ENCODE measurements at places on chromosomes 6 and 20. TPM values are rescaled to one million over a fixed set of nuclear protein-coding genes. Genes with fewer than 3 reads are reported as not detected.

DNA sequence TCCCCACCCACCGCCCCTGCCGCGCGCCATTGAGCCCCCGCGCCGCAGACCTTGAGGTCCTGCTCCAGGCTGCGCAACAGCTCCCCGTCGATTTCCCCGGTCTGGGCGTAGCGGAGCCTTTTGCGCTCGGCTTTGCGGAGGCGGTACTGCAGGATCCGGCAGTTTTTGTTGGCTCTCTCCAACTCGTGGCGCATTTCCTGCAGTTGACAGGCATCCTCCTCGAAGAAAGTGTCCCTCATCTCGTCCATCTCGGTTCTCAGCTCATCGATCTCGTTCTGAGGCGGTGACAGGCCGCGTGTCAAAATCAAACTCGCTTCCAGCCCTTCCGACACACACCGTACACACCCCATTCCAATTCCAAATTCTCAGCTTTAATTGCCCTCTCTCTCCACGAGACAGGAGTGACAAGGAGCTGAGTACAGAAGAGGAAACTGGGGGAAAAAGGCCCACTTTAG lies 4.3 kb downstream of the MTCL3 start:
- H3K27ac ChIP-seq = no peak overlapping the region
- peaks cover 4% of the 10 kb centered on the region for H3K4me1 ChIP-seq
- DNase-seq = peak; percentile 44

- H3K4me3 ChIP-seq = no peak overlapping the region
- H3K36me3 ChIP-seq = no peaks in the 10 kb centered on the region
- peaks cover 64% of the 10 kb centered on the region for H3K27me3 ChIP-seq
- H3K4me1 ChIP-seq = peaks cover 27% of the 10 kb centered on the region
- no peak for DNase-seq
These were observed 2.8 kb upstream of the CYP24A1 start for GRCh38 chr20:54176610-54177009.

GRCh38 chr6:118912646-118913045 lies 18.7 kb downstream of the ASF1A start:
- no peaks in the 10 kb centered on the region for H3K27me3 ChIP-seq
- no peaks in the 10 kb centered on the region for H3K4me1 ChIP-seq
- no peak overlapping the region for H3K27ac ChIP-seq

GRCh38 chr20:47468290-47469050 lies 33.2 kb upstream of the NCOA3 start:
- peaks cover 8% of the 10 kb centered on the region for H3K4me1 ChIP-seq
- DNase-seq = no peak
- H3K36me3 ChIP-seq = no peaks in the 10 kb centered on the region
- no peak overlapping the region for H3K4me3 ChIP-seq
- no peak overlapping the region for H3K27ac ChIP-seq

DNA sequence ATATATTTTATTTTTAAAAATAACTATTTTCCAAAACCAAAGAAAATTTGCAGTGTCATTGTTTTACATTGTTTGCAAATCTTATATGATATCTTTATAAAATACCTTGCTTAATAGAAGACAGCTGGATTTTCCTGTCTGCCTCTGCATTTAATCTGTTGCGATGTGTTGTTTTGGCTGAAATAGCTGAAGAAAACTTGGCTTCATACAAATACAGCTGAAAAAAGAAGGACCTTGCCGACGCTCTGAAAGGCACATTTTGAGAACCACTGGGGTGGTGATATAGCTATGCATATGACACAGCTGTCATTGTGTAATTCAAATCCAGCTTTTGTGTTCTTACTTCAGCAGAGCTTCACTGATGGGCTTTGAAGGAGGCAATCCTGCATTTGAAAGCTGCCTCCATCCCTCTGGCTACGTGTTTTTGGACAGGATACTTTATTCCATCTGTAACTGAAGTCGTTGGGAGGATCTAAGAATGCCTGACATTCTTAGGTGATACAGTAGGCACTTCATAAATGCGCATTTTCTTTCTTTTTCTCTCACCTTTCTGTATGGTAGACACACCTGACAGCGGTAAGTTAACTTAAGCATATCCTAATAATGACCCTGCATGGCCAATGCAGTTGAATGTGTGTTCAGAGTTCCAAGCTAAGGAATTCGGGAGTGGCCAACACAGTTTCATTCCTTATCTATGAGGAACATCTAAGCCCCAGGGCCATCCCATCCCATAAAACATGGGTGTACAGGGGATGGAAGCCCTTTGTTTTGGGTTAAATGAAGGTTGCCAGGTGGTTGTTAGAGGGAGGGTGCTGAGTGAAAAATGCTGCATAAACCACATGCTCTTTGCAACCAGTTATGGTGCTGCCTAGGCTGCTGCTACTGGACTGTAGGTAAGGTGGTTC lies 213.0 kb downstream of the TFAP2A start:
- no peak overlapping the region for H3K27ac ChIP-seq
- H3K4me1 ChIP-seq = no peaks in the 10 kb centered on the region
- H3K4me3 ChIP-seq = no peak overlapping the region
- no peak for DNase-seq

- H3K27ac ChIP-seq = no peak overlapping the region
- no peaks in the 10 kb centered on the region for H3K27me3 ChIP-seq
- peaks cover 3% of the 10 kb centered on the region for H3K36me3 ChIP-seq
- no peak overlapping the region for H3K4me3 ChIP-seq
- no peaks in the 10 kb centered on the region for H3K4me1 ChIP-seq
These were observed 147.7 kb downstream of the SOBP start for GRCh38 chr6:107637316-107638315.

- H3K4me3 ChIP-seq = no peak overlapping the region
- H3K4me1 ChIP-seq = no peaks in the 10 kb centered on the region
- no peaks in the 10 kb centered on the region for H3K27me3 ChIP-seq
- DNase-seq = no peak
These were observed 20.0 kb upstream of the TMEM14A start for GRCh38 chr6:52650941-52651340.

DNA sequence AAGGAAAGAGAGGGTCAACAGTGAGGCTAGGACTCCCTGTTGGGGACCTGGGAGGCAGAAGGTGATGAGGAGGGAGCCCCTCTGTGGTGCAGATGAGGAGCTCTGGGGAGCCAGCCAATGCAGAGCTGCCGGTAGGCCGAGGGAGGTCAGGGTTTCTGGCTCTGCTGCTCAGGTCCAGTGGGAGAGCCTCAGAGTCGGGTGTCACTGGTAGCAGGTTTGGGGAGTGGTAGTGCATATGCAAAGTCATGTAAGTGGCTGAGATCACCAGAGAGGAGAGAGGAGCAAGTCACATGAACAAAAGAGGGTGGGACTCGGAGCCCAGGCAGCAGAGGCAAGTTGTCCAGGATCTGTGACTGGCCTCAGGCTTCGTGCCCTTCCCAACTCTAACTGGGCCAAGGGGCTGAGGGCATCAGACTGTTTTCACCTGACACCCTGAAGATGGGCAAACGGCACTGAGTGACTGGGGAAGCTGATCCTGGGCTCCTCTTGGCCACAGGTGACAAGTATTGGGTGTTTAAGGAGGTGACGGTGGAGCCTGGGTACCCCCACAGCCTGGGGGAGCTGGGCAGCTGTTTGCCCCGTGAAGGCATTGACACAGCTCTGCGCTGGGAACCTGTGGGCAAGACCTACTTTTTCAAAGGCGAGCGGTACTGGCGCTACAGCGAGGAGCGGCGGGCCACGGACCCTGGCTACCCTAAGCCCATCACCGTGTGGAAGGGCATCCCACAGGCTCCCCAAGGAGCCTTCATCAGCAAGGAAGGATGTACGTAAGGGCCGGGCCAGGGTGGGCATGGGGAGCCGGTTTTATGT lies 6.6 kb downstream of the MMP24OS start:
- no peak overlapping the region for H3K27ac ChIP-seq
- H3K4me3 ChIP-seq = no peak overlapping the region
- no peak for DNase-seq
- no peaks in the 10 kb centered on the region for H3K27me3 ChIP-seq
- no peaks in the 10 kb centered on the region for H3K36me3 ChIP-seq

- DNase-seq = peak; percentile 2
- H3K27ac ChIP-seq = no peak overlapping the region
- no peaks in the 10 kb centered on the region for H3K27me3 ChIP-seq
- H3K4me3 ChIP-seq = no peak overlapping the region
These were observed 74.8 kb downstream of the LRFN2 start for GRCh38 chr6:40512340-40512739.

- DNase-seq = no peak
- no peaks in the 10 kb centered on the region for H3K36me3 ChIP-seq
- no peak overlapping the region for H3K4me3 ChIP-seq
- H3K27me3 ChIP-seq = no peaks in the 10 kb centered on the region
- no peak overlapping the region for H3K27ac ChIP-seq
These were observed 231.3 kb upstream of the FLRT3 start for GRCh38 chr20:14568701-14569100.

DNA sequence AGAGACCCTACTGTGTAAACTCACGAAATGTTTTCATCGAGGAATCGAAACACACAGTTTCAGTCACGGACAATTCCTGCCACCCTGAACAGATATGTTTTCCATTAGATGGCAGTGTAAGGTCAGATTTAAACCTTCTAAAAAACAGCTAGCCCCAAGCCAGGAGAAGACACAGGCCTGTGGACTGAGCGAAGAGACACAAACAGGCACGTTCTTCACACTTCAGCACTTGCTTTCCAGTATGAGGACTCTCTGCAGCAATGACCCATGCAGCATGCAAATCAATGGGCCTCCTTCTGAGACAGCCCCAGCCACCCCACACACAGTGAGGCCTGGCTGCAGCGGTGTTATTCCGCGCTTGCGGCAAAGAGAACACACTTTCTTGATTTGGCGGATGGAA lies 31.9 kb downstream of the HUS1B start:
- H3K4me3 ChIP-seq = no peak overlapping the region
- DNase-seq = no peak
- H3K36me3 ChIP-seq = peaks cover 21% of the 10 kb centered on the region
- no peaks in the 10 kb centered on the region for H3K4me1 ChIP-seq
- no peak overlapping the region for H3K27ac ChIP-seq

DNA sequence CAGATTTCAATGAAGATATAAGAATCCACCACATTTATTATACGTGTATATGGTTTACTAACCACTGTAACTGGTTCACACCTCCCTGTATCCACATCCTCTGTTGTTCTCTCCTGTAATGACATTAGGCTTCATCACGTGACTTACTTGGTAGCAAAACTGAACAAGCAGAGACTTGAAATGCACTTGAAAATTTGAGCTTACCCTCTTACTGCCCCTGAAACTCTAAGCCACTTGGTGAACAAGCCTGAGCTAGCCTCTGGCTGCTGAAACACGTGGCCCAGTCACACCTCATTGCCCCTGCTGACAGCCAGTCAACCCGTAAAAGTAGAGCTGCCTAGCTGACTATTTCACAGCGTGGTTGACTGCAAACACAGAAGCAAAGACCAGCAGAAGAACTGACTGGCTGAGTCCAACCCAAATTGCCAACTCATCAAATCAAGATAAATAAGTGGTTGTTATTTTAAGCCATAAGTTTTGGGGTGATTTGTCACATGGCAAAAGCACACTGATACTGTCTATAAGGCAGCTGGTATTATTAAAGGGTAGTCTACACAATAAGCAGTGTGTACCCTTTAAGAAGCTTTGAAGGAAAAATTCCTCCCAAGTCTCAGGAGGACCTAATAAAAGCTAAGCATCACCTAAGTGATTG lies 109.0 kb downstream of the RALGAPA2 start:
- no peak for DNase-seq
- H3K4me1 ChIP-seq = no peaks in the 10 kb centered on the region
- no peak overlapping the region for H3K27ac ChIP-seq
- H3K27me3 ChIP-seq = no peaks in the 10 kb centered on the region

DNA sequence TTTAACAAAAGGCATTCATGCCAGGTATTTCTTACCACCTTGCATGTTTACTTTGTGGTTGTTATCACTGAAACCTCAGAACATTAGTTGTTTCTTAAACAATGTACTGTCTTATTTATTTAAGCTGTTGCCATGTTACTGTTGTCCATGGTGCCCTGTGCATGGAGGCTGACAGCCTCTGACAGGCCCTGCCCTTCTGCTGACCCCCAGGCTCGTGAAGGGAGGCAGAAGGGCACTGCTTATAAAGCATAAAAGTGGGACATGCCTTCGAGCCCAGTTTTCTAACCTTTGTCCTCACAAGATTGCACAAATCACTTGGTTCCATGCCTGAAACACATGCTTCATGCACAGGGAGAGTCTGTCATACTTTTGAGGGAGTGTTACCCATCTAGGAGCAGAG lies 46.7 kb upstream of the CLIC5 start:
- no peaks in the 10 kb centered on the region for H3K27me3 ChIP-seq
- H3K4me3 ChIP-seq = no peak overlapping the region
- no peaks in the 10 kb centered on the region for H3K36me3 ChIP-seq
- no peak for DNase-seq

DNA sequence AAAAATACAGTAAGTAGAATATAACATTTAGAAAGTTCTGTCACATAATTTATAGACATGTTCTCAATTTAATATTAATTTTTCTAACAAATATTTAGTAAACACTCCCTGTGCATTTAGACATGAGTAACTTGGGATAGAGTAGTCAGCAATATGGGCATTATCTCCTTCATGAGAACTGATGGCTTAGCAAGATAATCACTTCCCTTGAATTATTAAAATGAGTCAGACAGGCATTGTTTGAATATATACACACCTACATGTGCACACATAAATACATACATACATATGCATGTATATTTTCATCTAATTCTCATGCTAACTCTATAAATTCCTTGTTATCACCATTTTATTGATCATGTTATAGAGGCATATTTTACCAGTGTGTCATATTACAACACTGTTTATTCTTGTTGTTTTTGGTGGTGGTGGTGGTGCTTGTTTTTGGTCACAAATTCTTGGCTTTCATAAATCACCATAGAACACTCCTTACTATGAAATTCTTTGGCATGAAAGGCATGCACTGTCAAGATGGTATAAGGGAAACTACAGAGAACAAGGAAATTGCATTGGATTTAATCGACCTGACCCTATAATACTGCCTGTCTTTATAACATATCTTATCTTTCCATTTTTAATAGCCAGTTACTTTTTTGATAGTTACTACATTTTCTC lies 434.5 kb upstream of the MANEA start:
- no peaks in the 10 kb centered on the region for H3K4me1 ChIP-seq
- H3K27ac ChIP-seq = no peak overlapping the region
- no peak for DNase-seq
- no peaks in the 10 kb centered on the region for H3K27me3 ChIP-seq

GRCh38 chr6:7526755-7527154 lies 14.7 kb upstream of the DSP start:
- no peaks in the 10 kb centered on the region for H3K36me3 ChIP-seq
- H3K4me1 ChIP-seq = no peaks in the 10 kb centered on the region
- H3K27me3 ChIP-seq = no peaks in the 10 kb centered on the region
- DNase-seq = no peak

GRCh38 chr6:147459780-147460179 lies 48.7 kb upstream of the SAMD5 start:
- no peak overlapping the region for H3K27ac ChIP-seq
- no peaks in the 10 kb centered on the region for H3K36me3 ChIP-seq
- no peaks in the 10 kb centered on the region for H3K4me1 ChIP-seq
- no peak overlapping the region for H3K4me3 ChIP-seq
- no peak for DNase-seq

- H3K4me3 ChIP-seq = peak overlapping the region; percentile 35
- H3K36me3 ChIP-seq = no peaks in the 10 kb centered on the region
- peak; percentile 52 for DNase-seq
- H3K27me3 ChIP-seq = no peaks in the 10 kb centered on the region
These were observed 38.1 kb downstream of the ECT2L start for GRCh38 chr6:138833816-138834539.

Gene MATN4
- not detected for total RNA-seq

Gene C2
- 4.0 TPM for total RNA-seq

Gene C20orf141
- total RNA-seq = not detected

Gene NMBR
- not detected for total RNA-seq

Gene C20orf144
- total RNA-seq = not detected

Gene MOG
- 2.3 TPM for total RNA-seq

Gene GINS1
- total RNA-seq = 0.35 TPM

Measured in heart left ventricle (tissue), 16 donors.